ENCODE measurements at places on chromosomes 2 and 18.

GRCh38 chr2:30871980-30872789 lies 64.9 kb upstream of the CAPN13 start:
- peak; percentile 9 for DNase-seq

DNA sequence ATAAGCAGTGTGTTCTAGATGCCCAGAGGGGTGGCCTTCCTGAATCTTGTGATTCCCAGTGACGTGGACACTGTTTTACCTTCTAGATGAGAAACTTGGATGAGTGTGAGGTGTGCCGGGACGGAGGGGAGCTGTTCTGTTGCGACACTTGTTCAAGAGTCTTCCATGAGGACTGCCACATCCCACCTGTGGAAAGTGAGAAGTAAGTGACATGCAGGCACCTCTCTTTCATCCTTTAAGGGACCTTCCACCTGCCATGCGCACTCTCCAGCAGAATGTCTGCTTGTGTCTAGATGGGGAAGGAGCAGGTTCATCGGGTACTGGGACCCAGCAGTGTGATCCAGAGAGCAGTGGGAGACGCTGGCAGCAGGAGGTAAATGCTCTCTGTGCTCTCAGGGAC lies 16.0 kb upstream of the SP100 start:
- no peak for DNase-seq

DNA sequence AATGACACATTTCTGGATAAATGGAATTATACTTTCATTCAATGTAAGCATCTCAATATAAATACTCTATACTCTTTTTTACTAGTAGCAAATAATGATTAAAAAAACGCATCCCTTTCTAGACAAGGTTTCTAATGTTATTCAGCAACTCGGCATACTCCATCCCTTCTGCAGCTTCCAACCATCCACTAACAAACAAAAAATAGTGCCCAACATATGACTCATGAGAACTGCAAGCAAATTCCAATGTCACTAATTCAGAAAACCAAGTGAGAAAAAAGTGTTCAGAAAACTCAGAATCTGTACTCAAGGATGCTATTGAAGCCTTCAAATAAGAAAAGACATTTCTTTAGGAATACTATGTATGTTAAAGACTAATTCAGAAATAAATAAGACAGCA lies 140.0 kb downstream of the BAZ2B start:
- DNase-seq, result no peak

DNA sequence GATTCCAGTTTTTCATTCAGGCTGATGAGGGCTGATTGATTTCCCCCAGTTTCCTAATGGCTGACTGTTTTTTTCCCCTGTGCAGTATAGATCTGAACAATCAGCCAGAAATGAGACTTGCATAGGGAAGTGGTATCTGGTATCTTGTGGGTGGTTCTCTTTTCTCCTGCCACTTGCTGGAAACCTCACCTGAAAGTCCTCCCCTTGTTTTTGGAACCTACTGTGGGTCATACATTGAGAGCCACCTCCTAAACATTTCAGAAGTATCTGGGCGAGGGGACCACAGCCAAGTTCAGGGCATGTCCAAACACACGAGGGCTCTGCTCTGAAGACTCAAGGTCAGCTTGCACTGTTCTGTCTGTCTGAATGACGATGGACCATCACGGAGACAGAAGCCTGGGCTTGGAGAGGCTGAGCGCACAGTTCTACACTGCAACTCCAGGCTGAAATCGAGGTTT lies 19.3 kb downstream of the ALPK2 start:
- no peak for DNase-seq

- no peak for DNase-seq
Observed at GRCh38 chr18:63155910-63156773, 163.4 kb downstream of the BCL2 start.

- DNase-seq, result no peak
Observed at GRCh38 chr2:144325086-144325485, 194.8 kb downstream of the ZEB2 start.

DNA sequence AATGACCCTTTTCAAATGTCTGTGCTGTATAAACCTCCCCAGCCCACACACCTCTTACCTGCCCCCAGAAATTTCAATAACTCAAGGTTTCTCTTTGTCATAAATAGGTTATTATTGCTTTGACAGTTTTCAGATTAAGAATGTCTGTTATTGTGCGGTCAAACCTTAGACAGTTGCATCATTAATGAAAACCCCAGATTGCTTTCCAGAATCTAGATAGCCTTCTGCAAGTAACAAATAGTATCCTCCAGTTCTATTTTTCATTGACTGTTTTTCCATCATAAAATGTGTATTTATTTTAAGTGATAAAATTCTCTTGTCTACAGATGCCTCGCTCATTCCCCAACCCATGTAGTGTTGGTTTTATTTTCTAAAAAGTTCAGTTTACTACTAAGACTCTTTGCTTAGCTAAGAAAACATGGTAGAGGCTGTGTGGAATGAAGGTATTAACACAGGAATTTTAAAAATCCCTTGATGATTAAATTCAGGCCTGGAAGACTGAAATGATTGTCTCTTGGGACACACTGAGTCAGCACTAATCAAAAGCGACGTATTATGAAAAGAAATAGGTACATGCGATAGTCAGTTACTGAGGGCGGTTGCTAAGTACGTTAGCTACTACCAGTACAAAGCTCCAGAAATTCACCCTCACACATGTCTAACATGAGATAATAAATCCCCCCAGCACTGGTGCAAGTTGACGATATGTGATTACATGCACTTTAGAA lies 38.4 kb upstream of the ITGAV start:
- no peak for DNase-seq

GRCh38 chr18:41814651-41815050 lies 140.4 kb upstream of the PIK3C3 start:
- DNase-seq, result no peak

DNA sequence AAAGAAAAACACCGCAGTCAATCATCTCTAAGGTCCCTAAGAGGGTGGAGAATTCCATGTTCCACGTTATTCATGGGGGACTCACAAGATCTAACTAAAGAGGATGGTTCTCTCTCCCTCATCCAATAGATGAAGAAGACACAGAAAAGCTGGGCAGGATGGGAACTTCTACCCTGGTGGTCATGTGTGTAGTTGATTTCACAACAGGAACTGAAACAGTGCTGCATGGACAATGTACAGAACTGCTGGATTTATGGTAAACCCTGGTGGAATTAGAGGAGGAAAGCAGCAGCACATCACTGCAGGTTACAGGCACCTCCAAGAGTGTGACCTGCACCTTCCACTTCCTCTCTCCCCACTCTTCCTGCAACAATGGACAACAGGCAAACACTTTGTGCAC lies 31.4 kb downstream of the FECH start:
- DNase-seq, result no peak

DNA sequence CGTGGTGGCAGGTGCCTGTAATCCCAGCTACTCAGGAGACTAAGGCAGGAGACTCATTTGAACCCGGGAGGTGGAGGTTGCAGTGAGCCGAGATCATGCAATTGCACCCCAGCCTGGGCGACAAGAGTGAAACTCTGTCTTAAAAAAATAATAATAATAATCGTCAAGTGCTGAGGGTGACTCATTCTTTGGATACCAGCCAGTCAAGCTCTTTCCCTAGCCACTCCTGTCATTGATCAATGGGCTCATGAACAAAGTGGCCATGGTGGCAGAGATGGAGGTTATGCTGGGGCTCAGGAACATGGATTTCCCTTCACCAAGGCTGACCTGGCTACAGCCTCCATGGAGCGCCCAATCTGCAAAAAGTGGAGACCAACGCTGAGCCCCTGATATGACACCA lies 94.5 kb upstream of the HAAO start:
- DNase-seq, result no peak

DNA sequence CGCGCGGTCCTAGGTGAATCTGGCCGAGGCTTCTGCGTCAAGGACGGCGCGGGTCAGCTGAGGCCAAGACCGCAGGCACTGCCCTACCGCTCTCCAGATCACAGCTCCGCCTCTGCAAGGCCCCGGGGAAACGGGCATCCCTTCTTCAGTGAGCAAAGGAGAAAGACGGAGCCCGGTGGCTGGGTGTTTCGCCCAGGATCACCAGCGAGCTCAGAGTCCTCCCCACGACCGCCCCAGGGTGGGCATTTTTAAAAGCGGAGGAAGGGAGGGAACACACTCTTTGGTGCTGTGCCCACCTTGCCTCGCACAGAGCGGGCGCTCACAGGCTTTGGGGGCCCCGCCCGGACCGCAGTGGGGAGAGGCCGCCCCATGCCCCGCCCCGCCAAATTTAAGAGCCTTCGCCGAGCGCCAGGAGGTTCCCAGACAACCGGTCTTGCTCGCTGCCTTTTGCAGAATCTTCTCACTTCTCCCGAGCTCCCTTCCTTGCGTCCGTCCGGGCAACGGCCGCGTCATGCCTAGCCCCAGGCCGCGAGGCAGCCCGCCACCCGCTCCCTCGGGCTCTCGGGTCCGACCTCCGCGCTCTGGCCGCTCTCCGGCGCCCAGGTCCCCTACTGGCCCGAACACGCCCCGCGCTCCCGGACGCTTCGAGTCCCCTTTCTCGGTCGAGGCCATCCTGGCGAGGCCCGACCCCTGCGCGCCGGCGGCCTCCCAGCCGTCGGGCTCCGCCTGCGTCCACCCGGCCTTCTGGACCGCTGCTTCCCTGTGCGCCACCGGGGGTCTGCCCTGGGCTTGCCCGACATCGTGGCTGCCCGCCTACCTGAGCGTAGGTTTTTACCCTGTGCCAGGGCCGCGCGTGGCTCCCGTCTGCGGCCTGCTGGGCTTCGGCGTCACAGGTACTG lies at the start of gene NOTO:
Gene NOTO, plus strand, starts transcription at position 419 of the 899 bp plus-strand sequence. Its CDS starts 93 bp downstream, at position 512.
- no peak for DNase-seq

GRCh38 chr2:120878970-120879369 lies 143.3 kb downstream of the GLI2 start:
- no peak for DNase-seq

DNA sequence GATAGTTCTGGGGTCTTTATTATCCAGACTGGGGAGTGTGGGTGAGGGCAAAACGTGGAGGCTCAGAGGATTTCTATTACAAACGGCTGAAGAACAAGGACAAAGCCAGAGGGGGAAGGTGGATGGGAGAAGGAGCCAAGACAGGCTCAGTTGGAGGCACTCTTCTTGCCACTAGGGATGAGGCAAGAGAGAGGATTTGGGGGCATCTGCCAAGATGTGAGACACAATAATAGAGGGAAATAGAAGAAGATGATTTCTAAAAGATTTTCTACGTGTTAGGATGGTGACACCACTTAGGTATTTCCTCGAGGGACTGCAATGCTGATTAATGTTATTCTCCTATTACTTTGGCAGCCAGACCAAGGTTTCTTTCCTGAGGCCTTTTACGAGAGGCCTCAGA lies 71.8 kb downstream of the APOB start:
- no peak for DNase-seq

- no peak for DNase-seq
Observed at GRCh38 chr2:160397530-160397865, 96.1 kb downstream of the RBMS1 start.

- no peak for DNase-seq
Observed at GRCh38 chr2:152743002-152743401, 24.6 kb downstream of the ARL6IP6 start.

DNA sequence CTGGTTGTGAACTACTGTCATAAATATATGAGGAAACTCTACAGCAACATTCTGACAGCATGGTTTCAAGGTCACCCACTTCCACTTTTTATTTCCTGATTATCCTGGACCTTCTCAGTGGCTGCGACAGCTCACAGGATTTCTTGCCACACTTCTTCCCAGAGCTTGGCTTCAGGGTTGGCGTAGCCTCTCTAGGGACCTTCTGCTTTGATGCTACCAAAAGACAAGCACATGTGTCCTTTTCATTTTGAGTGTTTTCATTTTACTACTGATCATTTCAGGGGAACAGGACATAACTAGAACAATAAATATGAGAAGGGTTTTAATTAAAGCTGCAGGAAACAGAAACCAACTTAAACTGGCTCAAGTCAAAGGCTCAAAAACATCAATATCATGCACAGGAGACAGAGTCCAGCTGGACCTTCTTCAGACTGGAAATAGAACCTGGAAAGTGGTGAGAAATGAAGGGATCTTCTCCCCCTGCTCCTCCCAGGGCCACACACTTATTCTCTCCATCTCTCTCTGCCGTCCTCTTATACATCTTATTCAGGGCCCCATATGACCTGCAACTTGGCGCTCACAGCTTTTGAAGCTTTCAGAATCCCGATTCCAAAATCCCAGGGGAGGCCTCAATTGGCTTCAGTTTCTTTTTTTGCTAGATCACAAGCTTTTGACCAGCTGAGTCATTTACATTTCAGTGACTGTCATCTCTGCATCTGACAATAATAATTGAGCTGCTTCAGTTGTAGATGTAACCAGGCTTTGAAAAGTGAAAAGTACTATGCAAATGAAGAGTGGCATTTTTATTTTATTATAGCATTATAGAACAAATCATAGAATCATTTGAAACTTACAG lies 9.7 kb downstream of the VIT start:
- DNase-seq, result no peak

- DNase-seq, result no peak
Observed at GRCh38 chr2:176763851-176764404, 448.7 kb upstream of the HNRNPA3 start.

Measured in renal cortex interstitium (tissue), 15 donors.